ENCODE measurements at places on chromosomes 11 and 22.

DNA sequence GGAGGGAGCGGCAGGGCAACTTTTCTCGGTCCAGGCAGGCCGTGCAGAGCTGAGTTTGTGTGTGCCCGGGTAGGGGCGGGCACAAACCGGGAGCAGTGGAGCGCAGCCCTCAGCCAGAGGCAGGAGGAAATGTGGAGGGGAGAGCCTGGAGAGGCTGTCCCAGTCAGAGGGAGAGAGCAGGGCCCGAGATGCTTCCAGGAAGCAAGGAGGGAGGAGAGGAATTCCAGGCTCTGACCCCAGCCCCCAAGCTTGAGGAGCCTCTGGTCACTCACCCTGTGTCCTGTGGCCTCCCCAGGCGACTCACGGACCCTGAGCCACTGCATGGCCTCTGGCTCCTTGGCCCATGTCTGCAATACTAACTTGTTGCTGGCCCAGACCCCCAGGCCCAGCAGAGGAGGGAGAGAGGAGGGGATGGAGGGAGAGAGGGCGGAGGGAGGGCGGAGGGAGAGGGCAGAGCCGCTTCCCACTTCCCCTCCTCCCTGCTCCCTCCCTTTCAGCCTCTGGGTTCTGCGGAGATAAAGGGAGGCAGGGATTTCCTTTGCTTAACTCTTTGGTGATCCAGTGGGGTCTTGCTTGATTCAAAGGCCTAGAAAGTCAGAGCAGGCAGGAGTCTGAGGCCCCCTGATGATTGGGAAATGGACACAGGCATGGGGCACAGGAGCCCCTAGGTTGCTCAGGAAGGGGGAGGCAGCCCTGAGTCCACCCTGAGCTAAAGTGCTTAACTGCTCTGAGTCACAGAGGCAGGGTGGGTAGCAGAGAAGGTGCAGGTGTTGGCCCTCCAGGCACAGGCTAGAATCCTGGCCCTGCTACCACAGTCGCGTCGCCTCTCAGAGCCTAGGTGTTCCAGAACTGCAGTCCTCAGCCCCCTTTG is at the start of gene C1QTNF6:
Gene C1QTNF6 (minus strand): TSS at position 357 of the 871 bp plus-strand sequence. CDS start 34 bp downstream, at position 323.
- no peak for DNase-seq

- DNase-seq: no peak
Observed at GRCh38 chr11:4851033-4851432, 2.0 kb upstream of the OR51S1 start.

DNA sequence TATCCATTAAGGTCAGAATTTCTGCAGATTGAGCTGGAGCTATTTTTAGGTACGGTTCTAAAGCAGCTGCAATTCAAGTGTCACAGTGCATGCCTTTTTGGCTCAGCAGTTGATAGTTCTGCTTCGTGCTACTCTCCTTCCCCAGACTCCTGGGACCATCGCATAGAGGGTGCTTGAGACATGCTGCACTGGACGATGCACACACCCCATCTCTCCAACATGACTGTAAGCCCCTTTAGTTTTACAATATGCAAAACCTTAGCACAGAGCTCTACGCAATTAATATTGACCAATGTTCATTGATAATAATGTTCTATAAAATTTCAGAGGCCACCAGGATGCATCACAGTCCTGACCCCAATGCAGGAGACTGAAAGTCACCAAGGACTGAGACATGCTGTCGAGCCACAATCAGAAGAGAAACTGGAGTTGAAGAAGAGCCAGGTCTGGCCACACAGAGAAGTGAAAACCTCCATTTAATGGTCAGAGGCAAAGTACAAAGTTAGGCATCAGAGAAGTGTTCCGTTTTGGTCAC is 120.9 kb upstream of the ZC3H12C start:
- DNase-seq: no peak

DNA sequence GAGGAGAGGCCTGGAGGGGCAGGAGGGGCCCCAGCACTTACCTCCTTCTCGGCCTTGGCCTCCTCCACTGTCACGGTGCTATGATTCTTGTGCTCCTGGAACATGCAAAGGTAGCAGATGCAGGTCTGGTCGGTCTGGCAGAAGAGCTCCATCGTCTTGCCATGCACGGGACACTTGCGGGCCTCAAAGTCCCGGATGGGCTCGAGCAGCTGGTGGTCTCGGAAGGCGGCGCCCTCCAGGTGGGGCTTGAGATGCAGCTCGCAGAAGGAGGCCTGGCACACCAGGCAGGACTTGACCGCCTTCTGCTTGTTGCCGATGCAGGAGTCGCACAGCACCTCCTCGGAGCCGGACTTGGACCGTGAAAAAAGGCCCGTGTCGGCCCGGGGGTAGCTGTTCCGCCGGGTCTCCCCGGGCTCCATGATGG is 714 bp downstream of the TRIM29 start:
- DNase-seq: no peak

DNA sequence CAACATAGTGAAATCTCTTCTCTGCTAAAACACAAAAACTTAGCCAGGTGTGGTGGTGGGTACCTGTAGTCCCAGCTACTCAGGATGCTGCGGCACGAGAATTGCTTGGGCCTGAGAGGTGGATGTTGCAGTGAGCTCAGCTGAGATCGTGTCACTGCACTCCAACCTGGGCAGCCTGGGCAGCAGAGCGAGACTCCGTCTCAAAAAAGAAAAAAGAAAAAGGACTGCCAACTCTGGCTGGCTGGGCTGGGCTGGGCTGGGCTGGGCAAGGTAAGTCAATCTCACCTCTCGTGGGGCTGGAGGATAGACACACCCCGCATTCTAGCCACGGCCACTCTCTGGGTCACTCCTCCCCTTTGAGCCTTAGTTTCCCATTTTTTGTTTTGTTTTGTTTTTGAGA is 26.9 kb downstream of the TEF start:
- DNase-seq: no peak

DNA sequence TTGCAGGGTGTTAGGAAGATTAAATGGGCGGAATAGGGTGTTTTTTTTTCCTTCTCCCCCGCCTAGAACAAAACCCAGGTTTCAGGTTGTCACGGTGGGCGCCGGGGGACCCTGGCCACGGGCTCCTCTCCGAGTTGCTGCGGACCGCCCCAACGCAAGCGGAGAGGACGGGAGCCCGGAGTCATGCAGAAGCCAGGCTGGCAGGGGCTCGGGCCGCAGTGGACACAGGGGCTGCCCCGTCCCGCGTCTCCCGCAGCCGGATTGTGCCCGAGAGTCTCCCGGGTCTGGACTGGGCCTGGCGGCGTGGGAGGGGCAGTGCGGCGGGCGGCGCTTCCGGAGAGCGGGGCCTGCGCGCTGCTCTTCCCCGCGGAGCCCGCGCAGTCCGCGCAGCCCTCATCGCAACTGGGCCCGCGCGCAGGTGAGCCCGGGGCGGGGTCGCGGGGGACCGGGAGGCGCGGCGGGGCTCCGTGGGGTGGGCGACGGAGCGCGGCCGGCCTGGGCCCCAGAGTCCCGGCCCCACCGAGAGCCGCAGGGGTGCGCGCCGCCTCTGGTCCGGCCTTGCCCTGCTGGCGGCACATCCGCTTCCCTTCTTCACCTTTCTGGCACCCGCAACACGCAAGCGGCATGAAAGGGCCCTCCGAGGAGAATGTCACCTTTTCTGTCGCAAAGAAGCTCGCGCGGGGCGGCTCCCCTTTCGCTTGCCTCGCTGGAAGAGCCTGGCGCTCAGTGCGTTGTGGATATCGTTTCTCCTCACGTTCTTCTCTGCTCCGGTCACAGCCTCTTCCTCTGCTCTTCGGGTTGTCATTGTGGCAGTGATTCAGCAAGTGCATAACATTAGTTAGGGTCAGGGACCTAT is at the start of gene TIRAP:
Gene TIRAP (plus strand): TSS at position 358 of the 856 bp plus-strand sequence. CDS start 7,802 bp downstream, outside the sequence.
- peak; percentile 74 for DNase-seq

DNA sequence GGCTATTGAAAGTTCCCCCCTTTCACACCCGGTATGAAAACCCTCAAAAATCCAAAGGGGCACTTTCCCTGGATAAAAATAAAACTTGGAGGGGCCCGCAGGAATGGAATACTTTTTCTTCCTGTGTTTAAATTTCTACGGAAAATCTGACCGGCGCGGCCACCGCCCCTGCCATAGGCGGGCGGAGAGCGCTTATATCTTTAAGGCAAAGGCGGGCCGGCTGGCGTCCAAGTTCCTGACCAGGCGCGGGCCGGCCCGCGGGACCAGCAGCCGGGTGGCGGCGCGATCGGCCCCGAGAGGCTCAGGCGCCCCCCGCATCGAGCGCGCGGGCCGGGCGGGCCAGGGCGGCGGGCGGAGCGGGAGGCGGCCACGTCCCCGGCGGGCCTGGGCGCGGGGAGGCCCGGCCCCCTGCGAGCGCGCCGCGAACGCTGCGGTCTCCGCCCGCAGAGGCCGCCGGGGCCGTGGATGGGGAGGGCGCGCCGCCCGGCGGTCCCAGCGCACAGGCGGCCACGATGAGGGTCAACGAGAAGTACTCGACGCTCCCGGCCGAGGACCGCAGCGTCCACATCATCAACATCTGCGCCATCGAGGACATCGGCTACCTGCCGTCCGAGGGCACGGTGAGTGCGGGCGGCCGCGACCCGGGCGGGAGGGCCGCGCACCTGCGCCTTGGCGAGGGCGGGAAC is at the start of gene ANO1:
Gene ANO1 (plus strand): TSS at position 223 of the 686 bp plus-strand sequence. CDS start 290 bp downstream, at position 513.
- DNase-seq: no peak

GRCh38 chr11:6402561-6402981 is 12.3 kb downstream of the SMPD1 start:
- peak; percentile 87 for DNase-seq

DNA sequence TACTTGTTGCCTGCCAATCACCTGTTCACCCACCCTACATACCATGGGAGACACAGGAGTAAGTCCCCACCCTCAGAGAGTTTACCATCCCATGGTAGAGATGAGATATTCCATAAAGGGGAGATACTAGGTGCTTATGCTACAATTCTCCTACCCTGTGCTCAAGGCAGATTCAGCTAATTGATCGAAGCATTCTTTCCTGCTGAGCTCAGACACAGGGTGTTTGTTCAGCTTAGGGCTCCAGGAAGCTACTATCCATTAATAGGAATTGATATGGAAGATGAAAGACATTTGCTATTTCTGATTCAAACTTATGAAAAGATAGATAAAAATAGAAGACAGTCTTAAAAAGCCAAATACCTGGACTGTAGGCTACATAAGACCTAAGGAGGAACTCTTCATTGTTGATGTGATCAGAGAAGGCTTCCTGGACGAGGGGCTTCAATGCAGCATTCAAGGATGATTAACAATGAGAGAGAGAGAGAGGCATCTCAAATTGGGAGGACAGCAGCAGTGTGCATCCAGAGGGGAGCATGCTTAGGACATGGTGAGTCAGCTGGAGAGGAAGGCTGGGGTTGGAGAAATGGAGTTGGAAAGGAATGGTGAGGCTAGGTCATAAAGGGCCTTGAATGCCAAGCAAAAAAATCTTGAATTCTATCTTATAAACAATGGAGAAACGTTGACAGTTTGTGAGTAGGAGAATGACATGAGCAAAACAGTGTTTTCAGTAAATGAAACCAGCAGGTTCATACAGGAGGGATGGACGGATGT is 15.0 kb downstream of the SYT13 start:
- no peak for DNase-seq

GRCh38 chr11:21278840-21279239 is 609.5 kb downstream of the NELL1 start:
- no peak for DNase-seq

GRCh38 chr11:12625438-12626071 is 48.7 kb upstream of the TEAD1 start:
- DNase-seq: no peak

GRCh38 chr11:6629892-6630631 is 10.8 kb upstream of the TPP1 start:
- DNase-seq: no peak

DNA sequence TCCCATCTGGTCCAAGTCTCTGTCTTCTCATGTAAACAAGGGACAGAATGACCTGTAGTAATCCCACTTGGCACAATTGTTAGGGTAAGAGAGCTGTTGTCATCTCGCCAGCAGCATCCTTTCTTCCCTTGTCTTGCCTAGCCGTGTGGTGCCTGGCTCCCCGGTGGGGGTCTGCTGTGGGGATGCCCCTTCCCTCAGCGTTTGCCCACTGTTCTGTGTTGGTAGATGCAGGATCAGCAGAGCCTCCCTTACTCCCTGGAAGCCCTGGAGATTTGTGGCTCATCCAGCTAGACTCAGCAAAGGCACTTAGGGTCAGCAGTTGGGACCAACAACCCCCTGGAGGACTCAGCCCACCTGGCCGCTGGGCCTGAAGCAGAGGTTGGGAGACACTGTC is 13.0 kb downstream of the ACO2 start:
- DNase-seq: no peak

DNA sequence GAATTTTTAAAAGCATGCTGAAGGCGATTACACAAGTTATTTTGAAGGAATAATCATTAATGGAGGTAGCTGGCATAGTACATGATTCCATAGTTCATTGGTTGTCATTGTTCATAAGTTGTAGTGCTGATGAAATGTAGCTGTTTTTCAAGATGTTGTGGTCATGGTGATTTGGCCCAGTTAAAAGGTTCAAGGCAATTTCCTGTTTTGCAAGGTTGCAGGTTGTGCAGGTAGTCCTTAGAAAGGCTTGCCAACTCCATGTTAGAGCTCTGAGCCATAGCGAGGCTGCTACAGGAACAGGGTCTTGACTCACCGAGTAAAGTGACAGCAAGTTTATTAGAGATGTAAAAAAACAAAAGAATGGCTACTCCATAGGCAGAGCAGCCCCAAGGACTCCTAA is 95.8 kb upstream of the CHORDC1 start:
- DNase-seq: no peak

GRCh38 chr11:84313830-84314359 is 1027.7 kb upstream of the CCDC90B start:
- no peak for DNase-seq

GRCh38 chr11:100760744-100761143 is 73.7 kb downstream of the ARHGAP42 start:
- DNase-seq: no peak

- DNase-seq: no peak
Observed at GRCh38 chr11:108565653-108566052, 27.9 kb downstream of the EXPH5 start.

- DNase-seq: no peak
Observed at GRCh38 chr11:10572533-10572932, 4.1 kb upstream of the LYVE1 start.

DNA sequence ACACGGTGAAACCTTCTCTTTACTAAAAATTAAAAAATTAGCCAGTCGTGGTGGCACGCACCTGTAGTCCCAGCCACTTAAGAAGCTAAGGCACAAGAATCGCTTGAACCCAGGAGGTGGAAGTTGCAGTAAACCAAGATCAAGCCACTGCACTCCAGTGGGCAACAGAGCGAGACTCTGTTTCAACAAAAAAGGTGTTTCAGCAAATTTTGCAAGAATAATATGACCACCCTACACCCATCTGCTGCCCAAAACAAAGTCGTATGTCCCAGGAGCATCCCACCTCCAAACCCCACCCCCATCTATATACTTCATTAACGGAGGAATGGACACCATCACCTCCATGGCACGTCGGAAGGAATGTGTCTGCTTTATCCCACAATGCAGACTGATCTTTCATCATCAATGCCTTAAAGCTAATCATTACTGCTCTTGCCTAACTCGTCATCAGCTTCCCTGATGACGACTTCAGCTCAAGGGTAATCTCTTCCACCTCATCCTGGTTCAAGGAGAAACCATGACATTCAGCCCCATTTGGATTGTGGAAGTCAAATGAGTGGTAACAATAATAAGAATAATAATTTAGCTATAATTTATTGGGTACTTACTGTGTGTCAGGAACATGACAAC is 34.1 kb downstream of the SCGB1A1 start:
- DNase-seq: no peak

DNA sequence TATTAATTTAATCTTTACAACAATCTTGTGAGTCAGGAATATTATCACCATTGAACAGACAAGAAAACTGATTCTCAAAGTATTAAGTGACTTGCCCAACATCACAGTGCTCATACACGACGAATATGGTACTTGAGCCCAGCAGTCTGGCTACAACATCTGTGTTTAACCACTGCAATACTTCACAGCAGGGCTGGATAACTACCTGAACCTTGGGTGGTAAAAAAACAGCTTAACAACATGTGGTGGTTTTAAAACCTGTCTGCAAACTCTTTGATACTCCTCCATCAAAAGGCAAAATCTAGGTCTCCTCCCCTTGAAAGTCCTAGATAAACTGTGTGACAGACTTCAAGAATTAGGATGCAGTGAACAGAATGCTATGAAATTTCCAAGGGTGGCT is 424.6 kb upstream of the CADM1 start:
- no peak for DNase-seq

All from GM13977 (cell line).